ENCODE measurements at places on chromosomes 7 and 10. TPM values are rescaled to one million over a fixed set of nuclear protein-coding genes. Genes with fewer than 3 reads are reported as not detected.

Gene MINDY4
- total RNA-seq: 7.6 TPM

Gene PAX4
- not detected for total RNA-seq

Gene SH2D4B
- total RNA-seq: 0.07 TPM

DNA sequence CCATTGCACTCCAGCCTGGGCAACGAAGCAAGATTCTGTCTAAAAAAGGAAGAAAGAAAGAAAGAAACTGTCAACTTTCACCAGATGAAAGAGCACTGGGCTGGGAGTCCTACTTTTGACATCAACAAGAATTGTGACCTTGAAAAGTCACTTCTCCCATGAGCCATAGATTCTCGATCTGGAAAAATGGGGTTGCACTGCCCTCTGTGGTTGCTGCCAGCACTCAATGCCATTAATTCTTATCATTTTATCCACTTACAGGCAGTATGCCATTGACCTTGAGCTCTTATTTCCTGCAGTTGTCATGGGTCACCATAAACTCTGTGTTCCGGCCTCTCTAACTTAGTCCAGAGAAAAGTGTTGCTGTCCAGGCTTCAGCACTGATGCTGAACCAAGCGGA lies 137.2 kb downstream of the NOC3L start:
- peak; percentile 8 for DNase-seq

DNA sequence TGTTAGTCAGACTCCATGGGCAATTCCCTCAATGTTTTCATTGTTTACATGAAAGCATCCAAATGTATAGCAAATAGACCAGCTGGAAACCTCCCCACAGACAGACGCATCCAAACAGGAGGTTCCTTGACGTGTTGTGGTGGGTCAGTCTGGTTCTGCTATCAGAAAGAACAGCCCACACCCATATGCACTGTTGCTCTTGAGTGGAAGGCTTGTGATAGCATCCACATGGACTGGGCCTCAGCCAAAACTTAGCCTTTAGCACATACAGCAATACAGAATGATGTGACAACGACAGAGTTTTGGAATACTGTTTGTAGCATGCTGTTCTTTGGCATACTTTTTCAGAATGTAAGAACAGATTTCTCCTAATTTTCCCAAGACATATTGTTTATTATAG lies 299.2 kb upstream of the ETV1 start:
- no peak for DNase-seq

Gene UPK3BL2
- 0.12 TPM for total RNA-seq

- no peak for DNase-seq
These were observed 158.9 kb upstream of the GPR26 start for GRCh38 chr10:123507298-123507697.

DNA sequence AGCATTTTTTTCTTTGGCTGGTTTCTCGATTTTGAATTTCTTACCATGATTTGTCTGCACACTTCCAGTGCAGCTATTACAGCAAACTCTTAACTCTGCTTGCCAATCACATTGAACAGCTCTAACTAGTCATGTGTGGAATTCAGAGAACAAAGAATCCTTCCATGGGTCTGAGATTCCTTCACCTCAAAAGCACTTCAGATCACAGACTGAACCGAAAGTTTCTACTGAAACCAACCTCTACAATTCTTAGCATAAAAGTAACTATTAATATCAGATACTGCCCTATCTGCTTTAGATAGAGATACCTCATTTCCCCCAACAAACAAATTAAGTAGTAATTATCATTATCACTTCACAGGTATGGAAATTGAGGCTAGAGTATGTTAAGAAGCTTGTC lies 56.5 kb upstream of the SP4 start:
- no peak for DNase-seq

Gene PSMC2
- total RNA-seq: 518 TPM

Gene OPALIN
- total RNA-seq: not detected

DNA sequence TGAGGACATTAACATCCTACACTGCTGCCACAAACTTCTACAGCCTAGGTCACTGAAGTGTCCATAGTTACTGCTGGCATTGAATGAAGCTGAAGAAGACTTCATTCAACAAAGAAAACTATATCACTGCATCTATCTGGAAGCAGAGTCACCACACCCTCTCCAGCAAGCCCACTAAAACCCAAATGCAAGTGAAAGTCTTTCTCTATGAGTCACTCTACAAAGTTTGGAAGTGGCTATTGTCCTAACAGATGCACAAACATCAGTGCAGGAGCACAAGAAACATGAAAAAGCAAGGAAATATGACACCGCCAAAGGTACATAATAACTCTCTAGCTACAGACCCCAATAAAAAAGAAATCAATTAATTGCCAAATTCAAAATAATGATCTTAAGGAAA lies 43.5 kb upstream of the CAMK2B start:
- peak; percentile 48 for DNase-seq

- peak; percentile 33 for DNase-seq
These were observed 355.3 kb downstream of the ARL4A start for GRCh38 chr7:13042605-13043236.

GRCh38 chr7:2819954-2820397 lies 24.1 kb downstream of the GNA12 start:
- DNase-seq: no peak

- no peak for DNase-seq
These were observed 135.5 kb downstream of the DOCK1 start for GRCh38 chr10:127040756-127041155.

GRCh38 chr7:125834421-125834820 lies 904.8 kb upstream of the POT1 start:
- DNase-seq: no peak

Gene IKZF1
- not detected for total RNA-seq

- no peak for DNase-seq
These were observed 172.4 kb downstream of the SEMA3E start for GRCh38 chr7:83476511-83477050.

Gene ZC3HAV1L
- total RNA-seq: not detected

GRCh38 chr10:125482108-125482507 lies 200.9 kb downstream of the TEX36 start:
- no peak for DNase-seq

DNA sequence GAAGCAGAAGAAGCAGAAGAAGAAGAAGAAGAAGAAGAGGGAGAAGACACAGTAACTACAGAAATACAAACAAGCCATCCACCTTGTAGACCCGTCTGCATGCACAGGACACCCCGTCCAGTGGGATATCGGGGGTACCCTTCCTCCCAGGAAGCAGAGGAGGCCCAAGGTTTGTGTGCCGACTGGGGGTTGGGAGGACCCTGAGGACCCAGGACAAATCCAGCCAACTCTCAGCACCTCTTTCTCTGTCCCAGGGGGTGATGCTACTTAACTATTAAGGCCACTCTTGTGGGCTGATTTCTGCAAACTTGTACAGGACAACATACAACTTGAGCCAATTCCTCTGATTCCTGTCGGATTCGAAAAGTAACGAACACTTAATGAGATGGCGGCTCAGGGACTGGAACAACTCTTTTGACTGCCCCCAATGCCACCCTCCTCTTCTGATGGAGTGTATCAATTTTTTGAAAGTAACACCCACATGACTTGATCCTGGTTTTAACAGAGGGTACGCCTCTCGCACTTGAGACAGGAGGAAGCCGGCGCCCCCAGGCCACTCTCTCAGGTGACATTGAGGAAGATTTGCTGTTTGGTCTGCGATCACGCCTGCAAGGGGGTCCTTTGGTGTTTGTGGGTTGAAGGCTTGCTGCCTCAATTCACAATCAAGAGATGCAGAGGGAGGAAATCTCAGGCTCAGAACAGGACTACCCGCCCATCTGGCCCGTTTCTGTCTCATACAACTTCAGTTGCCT lies 192.6 kb downstream of the TNS3 start:
- DNase-seq: no peak

Gene ACTL6B
- total RNA-seq: not detected

GRCh38 chr10:30784524-30784896 lies 155.0 kb upstream of the LYZL2 start:
- peak; percentile 21 for DNase-seq

DNA sequence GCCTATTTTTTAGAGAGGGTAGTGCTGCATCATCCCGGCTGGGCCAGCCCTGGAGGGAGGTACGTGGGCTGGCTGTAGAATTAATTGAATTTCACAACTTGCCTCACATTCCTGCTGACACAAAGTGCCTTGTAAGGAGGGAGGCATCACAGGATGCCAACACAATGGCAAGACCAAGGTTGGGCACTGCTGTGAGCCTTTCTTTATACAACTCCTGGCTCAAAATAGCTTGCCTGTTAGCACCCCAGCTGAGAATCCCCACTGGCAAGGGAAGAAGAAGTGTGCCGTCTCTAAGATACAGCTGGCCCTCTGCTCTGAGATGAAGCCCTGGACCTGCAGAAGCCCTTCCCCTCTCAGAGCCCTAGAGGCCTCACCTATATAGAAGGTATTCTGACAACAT lies 873.9 kb downstream of the GRID1 start:
- DNase-seq: no peak

DNA sequence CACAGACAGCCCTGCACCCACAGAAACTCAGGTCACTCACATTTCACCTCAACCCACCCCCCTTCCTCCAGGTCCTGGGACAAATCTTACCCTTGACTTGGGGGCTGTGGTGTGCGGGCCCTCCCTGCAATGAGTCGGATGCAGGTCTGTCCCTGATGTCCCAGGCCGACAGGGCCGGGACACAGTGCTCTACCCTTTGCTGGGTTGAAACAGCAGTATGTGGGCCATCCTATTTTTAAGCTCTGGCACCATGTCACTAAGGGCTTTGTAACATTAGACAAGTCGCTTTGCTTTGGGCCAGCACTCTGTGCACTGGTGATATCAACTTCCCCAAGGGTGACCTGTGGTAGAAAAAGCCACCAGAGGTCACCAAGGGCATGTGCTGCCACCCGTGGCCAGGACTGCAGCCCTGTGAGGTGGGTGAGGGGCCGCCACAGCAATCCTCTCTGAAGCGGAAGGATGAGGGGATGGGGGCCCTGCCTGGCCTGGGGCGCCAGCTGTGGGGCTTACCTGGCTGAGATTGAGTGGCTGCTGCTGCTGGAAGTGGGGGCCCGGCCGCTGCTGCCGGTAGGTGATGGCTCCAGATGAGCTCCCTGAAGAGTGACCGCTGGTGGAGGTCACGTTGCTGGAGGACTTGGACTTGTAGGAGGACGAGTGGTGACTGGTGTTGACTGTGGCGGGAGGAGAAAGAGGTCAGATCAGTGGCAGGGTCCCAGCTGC lies 51.3 kb downstream of the CLEC2L start:
- no peak for DNase-seq

GRCh38 chr10:48517911-48518811 lies 86.7 kb downstream of the ARHGAP22 start:
- no peak for DNase-seq

Gene HYAL4
- total RNA-seq: not detected

DNA sequence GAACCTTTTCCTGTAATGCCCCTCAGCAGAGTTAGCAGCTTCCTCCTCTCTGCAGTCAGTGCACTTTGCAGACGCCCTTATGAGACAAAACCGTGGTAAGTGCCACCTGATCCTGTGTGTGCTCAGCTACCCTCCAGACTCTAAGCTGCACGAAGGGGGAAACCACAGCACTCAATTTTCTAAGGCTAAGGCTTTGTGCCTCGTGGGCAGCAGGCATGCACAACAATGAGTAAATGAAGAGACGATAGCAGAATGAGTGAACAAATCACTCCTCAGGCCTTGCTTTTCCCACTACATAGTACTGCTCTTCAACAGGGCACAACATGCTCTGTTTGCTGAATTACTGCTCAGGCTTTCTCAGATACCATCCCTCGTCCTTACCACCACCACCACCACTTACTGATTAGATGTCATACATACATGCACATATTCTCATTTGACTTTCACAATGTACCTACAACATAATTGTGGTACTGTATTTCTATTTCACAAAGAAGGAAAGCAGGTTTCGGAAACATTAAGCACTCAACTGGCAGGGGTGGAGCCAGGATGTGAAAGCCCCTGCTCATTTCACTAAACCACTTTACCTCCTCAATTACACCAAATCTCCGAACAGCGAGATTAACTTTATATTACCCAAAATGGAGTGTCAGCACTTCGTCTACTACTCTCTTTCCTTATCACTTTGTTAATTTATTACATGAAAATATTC lies 85.4 kb downstream of the ICA1 start:
- DNase-seq: no peak

Gene OPN4
- total RNA-seq: not detected

DNA sequence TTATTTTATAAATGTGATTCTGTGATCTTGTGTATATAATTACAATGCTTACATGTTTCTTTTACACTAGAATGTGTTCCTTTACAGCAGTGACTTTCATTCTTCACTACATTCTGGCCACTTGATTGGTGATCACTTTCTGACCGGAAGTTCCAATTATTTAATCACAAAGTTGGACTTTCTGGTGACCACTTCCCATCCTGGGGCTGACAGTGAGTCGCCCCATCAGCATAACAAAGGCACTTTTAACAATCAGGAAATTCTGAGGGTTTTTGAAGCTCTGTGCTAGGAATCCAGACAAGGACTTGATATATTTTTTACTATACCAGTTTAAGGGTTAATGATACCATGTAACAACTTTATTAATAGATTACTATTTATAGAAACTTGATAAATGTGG lies 282.3 kb upstream of the KAT6B start:
- peak; percentile 30 for DNase-seq

Gene LHFPL3
- not detected for total RNA-seq

Gene GPNMB
- total RNA-seq: 333 TPM

Gene LBX1
- 1.1 TPM for total RNA-seq

DNA sequence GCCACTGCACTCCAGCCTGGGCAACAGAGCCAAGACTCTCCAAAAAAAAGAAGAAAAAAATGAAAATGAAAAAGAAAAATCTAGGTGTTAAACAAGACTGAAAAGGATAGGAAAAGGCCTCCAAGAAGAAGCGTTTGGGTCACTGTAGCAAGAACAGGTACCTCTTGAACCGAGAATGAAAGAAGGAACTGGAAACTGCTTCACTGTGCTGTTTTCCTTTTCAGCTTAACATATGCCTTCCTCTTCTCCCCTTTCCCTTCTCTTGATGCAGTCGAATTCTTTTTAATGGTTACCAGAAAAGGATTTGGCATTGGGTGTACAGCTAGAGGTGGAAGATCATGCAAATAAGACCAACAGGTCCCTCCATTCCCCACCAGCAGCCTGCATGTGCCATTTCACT lies 28.1 kb downstream of the LRRC4 start:
- DNase-seq: no peak

- DNase-seq: no peak
These were observed 44.5 kb downstream of the ZWINT start for GRCh38 chr10:56316603-56317002.

DNA sequence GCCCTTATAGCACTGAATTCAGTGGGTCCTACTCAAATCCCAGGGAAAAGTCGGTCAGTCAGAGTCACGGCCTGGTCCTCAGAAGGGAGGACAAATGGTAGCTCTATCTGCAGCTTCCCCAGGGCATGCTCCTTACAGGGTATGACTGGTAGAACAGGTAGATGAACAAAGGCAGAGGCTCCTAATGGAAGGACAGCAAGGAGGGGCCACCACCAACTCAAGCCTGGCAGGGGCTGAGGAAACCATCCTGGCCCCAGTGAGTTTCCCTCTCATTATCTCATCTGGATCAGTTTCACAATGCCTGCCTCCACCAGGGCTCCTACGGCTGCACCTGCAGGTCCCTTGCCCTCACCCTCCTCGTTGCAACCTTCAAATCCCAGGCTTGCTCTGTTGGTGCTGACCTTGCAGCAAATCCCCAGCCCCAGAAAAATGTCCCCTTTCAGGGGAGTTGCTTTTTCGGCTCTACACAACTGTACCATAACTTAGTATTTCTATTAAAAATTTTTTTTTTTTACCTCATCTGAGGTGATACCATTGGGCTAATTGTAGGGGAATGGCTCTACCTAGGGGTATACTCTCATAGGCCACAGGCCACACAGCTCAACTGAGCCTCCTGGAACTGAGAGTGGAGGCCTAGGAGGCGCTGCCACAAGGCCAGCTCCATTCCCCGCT lies 2.4 kb upstream of the MYO1G start:
- no peak for DNase-seq

Gene RELN
- 0.02 TPM for total RNA-seq

Gene SHTN1
- 7.7 TPM for total RNA-seq

Gene SFMBT2
- 0.57 TPM for total RNA-seq
